Fibroblast of villous mesenchyme (primary cell): ENCODE measurements at places on chromosomes 7 and 10. TPM values are rescaled to one million over a fixed set of nuclear protein-coding genes. Genes with fewer than 3 reads are reported as not detected.

Gene RTKN2
- 8.7 and 15.1 TPM in 2 replicates for total RNA-seq

Gene TAS2R41
- total RNA-seq, result not detected in 2 replicates

Gene MSMB
- total RNA-seq, result not detected in 2 replicates

Gene ASB10
- not detected in 2 replicates for total RNA-seq

Gene RGR
- not detected in 2 replicates for total RNA-seq

Gene ANKIB1
- 58.0 and 91.1 TPM in 2 replicates for total RNA-seq

Gene TRPV5
- not detected in 2 replicates for total RNA-seq

Gene TAS2R3
- 1.3 and 1.7 TPM in 2 replicates for total RNA-seq

Gene SVOPL
- not detected in 2 replicates for total RNA-seq

DNA sequence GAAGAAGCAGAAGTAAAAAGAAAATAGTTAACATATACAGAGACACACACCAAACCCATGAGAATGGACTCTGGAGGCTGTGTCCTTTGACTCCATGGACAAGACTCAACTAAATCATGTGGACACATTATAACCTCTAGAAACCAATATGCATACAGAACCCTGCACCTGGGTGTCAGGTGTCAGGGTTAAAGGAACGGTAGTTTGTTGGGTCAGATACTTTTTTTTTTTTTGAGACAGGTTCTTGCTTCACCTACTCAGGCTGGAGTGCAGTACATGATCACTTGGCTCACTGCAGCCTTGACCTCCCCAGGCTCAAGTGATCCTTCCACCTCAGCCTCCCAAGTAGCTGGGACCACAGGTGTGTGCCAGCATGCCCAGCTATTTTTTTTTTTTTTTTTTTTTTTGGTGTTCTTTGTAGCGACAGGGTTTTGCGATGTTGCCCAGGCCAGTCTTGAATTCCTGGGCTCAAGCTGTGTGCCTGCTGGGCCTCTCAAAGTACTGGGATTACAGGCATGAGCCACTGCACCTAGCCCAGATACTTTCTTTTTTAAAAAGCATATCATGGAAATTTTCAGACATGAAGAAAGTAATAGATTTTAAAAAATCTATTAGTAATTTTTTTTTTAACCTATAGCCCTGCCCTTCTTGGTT lies 31.3 kb downstream of the GALNT11 start:
- DNase-seq, result no peak

DNA sequence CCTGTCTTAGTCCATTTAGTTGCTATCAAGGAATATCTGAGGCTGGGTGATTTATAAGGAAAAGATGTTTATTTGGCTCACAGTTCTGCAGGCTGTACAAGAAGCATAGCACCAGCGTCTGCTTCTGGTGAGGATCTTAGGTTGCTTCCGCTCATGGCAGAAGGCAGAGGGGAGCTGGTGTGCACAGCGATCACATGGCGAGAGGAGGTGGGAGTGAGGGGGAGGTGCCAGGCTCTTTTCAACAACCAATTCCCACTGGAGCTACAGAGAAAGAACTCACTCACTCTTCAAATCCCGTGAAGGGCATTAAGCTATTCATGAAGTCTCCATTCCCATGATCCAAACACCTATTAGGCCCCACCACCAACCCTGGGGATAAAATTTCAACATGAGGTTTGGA lies 371.6 kb downstream of the SH2D4B start:
- DNase-seq, result no peak

DNA sequence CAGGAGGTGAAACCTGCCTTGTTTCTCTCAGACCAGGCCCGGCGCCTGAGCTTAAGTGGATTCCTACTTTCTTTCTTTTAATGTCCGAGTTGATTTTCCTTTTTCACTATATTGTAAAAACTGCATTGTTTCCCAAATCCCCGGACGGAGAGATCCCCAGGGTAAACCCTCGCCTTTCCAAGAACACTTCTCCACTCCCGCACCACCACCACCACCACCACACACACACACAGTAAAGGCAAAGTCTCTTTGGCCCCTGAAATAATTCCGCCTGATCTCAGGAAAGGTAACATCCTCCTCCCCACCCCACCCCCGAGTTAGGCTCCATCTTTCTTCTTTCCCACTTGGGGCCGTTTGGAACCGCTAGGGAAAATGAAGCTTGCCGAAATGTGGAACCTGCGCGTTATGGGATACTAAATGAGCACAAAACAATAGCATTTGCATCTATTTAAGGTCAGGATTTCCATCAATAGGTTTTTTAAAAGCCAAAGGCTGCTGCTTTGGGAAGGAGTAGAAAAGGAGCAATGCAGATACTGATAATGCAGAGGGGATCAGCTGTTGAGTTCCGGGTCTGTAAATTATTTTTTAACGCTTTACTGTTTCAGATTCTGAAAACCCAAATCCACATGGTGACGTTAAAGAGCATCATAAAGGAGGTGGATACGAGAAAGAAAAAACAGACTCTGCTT lies 2.5 kb downstream of the HPSE2 start:
- no peak for DNase-seq

- DNase-seq, result no peak
Observed at GRCh38 chr10:91684841-91685240, 52.0 kb upstream of the PPP1R3C start.

DNA sequence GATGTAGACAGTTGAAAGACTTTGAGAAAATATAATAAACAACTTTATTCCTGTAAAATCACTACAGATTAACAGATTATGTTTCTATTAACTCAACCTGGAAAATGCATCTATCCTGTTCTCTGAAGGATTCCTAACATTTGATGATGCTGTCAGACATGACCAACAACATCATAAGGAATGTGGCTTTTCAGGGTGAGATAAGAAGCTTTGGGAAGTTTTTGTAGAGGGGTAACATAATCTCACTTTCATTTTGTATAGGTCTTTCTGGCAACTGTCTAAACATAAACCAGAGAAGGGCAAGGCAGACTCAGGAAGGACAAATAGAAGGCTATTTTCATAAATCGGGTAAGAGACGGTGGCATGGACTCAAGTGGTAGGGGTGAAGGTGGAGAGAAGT lies 112.2 kb downstream of the TES start:
- no peak for DNase-seq

DNA sequence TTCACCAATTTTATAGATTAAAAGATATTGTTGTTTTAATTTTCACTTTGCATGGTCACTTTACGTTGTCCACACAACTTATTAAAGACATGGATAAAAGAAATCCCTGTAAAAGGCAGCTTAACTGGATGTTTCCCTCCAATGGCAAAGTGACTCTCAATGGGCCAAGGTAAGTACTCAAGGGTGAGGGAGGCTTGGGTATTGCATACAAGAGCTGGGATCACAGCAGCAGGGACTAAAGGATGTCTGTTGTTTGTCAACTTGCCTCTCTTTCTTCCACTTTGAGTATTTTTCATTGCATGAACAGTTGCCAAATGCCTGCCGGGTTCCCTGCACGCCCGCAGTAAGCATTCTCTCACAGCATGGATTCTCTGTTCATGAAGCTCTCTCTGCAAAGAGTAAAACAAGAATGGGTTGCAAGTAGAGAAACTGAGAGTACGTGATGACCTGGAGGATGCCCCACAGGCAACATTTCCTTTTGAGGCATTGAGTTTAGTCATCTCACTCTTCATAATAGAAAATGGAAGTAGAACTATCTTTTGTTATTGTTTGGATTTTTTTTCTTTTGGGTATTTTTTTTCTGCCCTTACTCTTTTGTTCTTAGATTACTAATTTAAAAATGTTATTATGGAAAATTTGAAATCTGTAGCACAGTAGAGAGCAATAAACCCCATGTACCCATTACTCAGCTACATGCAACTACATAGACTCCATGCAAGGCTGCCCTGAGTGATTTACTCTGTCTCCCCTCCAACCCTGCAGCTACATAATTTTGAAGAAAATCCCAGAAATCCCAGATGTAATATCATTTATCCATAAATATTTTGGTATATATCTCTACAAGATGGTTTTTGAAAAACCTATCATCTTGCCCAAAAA lies 26.3 kb downstream of the GPR141 start:
- no peak for DNase-seq

DNA sequence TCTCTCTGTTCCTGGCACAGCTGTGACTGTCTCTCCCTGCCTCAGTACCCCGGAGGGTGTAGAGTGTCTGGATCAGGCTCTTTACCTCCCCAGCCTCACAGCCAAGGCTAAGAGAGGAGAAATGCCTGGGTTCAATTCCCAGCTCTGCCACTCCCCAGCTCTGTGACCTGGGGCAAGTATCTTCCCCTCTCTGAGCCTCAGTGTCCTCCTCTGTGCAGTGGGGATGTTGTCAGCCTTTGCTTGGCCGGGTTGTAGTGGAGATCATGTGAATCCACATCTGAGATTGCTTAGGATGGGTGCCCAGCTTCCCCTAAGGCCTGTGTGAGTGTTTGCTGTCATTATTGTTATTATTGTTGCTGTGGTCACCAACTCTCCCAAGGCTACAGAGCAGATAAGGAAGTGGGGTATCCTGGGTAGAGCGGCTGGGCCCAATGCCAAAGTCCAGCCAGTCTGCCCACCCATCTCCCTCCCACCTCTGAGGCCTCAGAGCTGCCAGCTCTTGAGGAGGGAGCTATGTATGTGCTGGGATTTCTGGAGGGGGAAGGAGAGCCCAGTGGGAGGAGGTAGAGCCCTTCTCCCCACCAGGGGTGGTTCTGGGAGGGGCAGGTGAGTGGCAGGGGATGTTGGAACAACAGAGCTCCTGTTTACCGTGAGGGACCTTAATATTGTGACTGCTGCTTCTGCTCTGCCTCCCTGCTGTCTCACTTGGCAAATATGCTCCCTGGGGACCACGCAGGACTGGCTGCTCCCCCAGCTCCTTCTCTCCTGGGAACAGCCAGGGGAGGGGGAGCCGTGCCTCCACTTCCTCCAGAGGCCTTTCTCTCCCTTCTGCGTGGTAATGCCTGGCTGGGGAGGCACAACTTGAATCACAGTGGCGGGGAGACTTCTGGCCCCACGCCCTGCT lies 170.5 kb downstream of the RPS24 start:
- no peak for DNase-seq

DNA sequence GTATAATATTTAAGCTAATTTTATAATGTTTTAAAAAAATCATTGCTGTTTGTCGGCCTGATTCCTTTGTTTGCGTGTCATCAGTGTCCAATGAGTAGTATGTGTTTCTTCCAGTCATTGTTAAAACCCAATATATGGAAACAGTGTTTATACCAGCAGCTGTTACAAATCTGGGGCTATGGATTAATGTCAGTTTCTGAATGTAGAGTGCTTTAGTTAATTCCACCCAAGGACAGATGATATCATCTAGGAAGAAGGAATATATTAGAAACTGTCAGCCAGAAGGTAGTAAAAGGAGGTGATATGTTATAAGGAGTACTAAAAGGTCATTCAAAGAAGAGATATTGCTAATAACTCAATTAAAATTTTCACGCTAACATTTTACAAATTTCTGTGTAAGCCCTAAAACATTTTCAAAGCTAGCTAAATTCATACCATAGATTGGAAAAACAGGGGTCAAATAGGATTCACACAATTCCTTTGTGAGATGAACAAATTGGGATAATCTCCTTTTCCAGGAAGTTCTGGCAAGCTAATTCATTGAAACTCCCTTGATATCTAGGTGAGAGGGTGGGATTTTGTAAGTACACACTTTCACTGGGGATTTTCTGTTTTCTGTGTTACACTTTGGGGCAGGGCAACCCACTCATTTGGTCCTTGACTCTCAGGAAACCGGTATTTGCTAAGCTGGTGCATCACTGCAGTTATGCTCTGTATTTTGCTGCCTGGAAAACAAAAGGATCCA lies 448.8 kb downstream of the LRMDA start:
- no peak for DNase-seq

GRCh38 chr7:151681726-151682125 lies 162.0 kb upstream of the RHEB start:
- DNase-seq, result no peak

DNA sequence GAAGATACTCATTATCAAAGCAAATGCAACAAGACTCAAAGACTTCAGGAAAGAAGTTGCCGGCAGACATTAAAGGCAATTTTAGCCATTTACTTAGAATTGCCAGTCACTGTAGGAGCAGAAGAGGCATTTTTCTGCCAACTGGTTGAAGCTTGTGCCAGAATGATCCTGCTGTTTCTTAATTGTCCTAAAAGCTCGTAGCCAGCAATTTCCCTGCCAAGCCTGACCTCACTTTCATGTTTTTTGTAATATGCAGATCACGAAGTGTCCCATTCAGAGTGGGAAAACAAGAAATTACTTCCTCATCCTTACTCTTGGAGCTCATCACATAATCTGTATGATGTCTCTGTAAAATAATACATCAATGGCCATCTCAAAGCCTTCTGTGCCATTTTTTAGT lies 130.9 kb upstream of the ANKRD1 start:
- no peak for DNase-seq

DNA sequence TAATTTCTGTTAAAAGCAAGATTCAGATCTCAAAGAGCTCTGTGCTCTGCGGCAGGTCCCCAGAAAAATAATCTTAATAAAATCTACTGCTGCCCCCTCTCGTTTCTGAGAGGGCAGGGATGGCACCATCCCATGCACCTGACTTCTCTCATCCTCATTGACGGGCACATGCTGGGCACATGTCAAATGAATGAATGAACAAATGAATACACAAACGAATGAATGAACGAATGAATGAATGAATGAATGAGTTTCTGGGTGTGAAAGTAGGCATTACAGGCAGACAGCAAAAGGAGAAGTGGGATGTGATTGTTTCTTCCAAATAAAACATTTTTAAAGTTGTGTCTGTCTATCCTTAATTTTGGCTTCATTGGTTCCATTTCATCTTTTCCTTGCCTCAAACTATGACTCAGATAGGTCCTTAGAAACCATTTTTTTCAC lies 398.1 kb upstream of the PRKCQ start:
- no peak for DNase-seq

DNA sequence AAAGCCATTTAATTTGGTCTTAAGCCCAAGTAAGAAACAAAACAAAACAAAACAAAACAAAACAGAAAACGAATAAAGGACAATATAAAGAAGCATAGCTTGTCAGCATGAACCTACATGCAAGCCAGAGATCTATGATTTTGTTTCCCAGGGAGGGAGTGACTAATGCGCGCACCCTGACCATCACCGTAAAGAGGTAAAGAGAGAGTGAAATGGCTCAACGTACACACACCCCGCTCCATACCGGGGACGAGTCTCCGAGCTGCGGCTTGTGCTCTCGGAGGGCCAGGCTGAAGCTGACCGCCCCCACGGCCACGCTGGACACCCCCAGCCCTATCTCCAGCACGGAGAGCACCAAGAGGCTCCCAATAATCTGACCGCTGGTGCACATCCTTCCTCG lies 1.1 kb downstream of the TMEM196 start:
- no peak for DNase-seq

GRCh38 chr10:69096045-69096444 lies 8.1 kb downstream of the SRGN start:
- DNase-seq, result no peak

- DNase-seq, result no peak
Observed at GRCh38 chr7:44645254-44645653, 38.8 kb downstream of the OGDH start.

- DNase-seq, result peak; percentile 32
Observed at GRCh38 chr10:126012485-126012884, 116.1 kb downstream of the FANK1 start.
